ENCODE measurements at places on chromosomes 4 and X. TPM values are rescaled to one million over a fixed set of nuclear protein-coding genes. Genes with fewer than 3 reads are reported as not detected.

DNA sequence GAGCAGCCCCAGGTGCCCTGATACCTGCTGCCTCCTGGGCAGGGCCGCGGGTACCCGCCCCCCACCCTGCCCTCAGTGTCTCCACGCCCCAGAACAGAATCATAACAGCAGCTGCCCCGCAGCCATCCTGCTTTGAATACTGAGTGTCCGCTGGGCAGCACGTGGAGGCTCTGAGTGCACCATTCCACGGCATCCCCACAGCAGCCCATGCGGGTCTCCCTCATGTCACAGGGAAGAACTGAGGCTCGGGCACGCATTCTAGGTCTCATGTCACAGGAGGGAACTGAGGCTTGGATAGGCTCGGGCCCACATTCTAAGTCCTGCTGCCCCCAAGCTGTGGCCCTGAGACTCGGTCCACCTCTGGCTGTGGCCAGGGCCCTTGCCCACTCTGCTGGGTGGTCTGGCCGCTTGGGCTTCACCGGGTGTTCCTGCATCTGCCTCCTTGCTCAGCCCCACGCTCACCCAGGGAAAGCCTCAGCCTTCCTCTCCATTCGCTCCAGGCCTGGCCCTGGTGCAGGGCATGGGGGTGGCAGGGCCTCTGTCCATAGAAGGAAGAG, 221.6 kb upstream of the PSAPL1 start:
- DNase-seq, result no peak

Gene SHISA3
- 0.25 TPM for total RNA-seq

DNA sequence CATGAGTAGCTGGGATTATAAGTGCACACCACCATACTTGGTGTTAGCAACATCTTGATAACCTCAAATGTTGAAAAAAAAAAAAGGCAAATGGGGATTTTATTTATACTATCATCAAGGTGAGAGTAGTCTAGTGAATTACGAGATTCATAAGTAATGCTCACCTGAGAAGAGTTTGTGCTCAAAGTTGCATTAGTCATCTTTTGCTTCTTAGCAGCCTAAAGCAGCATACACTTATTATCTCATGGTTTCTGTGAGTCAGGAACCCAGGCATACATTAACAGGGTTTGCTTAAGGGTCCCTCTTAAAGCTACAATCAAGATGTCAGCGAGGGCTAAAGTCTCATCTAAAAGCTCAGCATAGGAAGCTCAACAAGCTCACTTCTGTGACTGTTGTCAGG, 8.2 kb upstream of the EXOSC9 start:
- no peak for DNase-seq

Gene ARR3
- not detected for total RNA-seq
